ENCODE measurements at places on chromosomes 12 and 14.
A peak's percentile ranks its signal among the peaks of the same experiment; 100 is the strongest.

GRCh38 chr12:180445-180844 lies 33.5 kb downstream of the SLC6A12 start:
- DNase-seq, result no peak

- DNase-seq, result no peak
Observed at GRCh38 chr12:49375406-49375805, 8.1 kb downstream of the SPATS2 start.

DNA sequence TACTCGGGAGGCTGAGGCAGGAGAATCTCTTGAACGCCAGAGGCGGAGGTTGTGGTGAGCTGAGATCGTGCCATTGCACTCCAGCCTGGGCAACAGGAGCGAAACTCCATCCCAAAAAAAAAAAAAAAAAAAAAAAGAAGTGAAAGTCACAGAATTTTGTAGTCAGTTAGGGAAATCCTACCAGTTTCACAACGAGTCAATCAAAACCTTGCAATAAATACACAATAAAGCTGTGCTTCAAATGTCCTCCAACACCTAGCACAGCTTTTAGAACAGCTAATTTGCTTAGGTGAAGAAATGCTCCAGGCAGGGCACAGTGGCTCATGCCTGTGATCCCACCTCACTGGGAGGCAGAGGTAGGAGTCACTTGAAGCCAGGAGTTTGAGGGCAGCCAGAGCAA lies 112.8 kb upstream of the ATF7IP start:
- DNase-seq, result no peak

- no peak for DNase-seq
Observed at GRCh38 chr12:89693639-89694202, 14.9 kb downstream of the ATP2B1 start.

DNA sequence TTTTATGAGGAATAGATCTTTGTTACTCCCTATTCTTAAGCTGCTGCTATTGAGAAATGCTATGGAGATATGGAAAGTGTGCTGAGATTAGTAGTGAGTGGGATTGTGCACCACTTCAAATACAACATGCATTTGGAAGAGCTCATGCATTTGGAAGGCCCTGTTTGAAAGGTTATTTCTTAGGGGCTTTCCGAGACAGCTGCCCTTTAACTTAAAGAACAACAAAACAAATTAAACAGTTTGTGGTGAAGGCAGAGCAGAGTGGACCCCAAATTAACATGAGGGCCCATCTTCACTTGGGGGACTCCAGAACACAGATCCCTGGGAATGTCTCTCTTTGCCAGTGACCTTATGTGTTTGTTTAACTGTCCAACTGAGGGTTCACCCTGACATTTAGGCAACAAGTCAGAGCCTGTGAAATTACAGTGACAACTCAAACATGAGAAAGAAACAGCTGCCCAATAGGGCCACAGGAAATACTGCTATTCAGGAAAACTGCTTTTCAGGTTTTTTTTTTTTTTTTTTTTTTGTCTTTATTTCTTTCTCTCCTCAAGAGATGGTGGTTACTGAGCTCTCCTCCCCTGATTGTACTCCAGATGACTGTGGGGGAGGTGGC lies 41.4 kb upstream of the IGF1 start:
- DNase-seq, result no peak

GRCh38 chr12:42386308-42386707 lies 60.3 kb downstream of the PPHLN1 start:
- no peak for DNase-seq

- no peak for DNase-seq
Observed at GRCh38 chr12:118846416-118846815, 134.9 kb upstream of the SRRM4 start.

GRCh38 chr14:90495357-90496276 lies 98.8 kb downstream of the CALM1 start:
- DNase-seq, result peak; percentile 61

- DNase-seq, result no peak
Observed at GRCh38 chr14:92538412-92538985, 24.9 kb downstream of the RIN3 start.

GRCh38 chr12:59548930-59549329 lies 46.9 kb upstream of the SLC16A7 start:
- DNase-seq, result no peak

DNA sequence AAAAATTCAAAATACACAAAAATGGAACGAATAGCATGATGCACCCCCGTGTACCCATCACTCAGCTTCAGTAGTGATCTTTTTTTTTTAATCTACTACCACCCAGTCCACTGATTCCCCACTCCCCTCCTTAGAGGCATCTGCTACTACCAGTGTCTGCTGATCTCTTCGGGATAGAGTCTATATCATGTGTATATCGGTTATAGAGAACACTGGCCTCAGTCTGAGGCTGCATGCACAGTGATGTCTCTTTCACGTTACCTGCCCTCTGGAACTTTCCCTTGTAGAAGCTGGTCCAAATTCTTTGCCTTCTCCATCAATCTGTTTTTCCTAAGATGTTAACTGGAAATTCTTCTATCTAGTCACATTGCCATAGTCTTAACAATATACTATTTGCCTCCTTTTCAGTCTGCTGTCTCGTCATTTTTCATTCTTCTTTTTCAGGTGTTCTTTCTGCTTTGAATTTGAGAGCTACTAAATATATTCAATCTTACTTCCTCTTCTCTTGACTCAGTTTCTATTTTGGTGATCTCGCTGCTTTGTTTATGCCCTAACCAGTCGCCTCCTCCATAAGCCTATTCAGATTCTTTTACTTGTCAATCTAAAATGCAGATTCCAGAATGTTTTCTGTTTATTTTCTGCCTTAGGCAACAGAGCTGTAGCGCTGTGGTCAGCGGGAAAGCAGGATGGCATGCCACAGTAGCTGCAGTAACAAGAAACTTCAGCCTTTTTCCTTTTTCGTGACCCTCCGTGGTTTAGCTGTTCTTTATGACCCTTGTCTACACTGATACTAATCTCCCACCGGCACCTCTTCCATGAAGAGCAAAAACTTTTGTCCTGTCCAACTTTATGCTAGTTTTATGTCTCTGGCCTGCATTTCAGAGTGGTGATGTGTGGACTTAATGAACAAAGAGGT lies 67.0 kb downstream of the FBXW8 start:
- no peak for DNase-seq

DNA sequence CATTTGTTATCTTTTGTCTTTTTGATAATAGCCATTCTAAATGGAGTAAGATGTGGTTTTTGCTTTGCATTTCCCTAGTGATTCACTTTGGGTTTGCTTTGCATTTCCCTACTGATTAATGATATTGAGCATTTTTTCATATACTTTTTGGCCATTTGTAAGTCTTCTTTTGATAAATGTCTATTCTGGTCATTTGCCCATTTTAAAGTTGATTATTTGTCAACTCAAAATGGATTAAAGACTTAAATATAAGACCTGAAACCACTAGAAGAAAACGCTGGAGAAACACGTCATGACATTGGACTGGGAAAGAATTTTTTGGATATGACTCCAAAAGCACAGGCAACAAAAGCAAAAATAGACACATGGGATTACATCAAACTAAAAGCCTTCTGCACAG lies 148.0 kb downstream of the APAF1 start:
- no peak for DNase-seq

DNA sequence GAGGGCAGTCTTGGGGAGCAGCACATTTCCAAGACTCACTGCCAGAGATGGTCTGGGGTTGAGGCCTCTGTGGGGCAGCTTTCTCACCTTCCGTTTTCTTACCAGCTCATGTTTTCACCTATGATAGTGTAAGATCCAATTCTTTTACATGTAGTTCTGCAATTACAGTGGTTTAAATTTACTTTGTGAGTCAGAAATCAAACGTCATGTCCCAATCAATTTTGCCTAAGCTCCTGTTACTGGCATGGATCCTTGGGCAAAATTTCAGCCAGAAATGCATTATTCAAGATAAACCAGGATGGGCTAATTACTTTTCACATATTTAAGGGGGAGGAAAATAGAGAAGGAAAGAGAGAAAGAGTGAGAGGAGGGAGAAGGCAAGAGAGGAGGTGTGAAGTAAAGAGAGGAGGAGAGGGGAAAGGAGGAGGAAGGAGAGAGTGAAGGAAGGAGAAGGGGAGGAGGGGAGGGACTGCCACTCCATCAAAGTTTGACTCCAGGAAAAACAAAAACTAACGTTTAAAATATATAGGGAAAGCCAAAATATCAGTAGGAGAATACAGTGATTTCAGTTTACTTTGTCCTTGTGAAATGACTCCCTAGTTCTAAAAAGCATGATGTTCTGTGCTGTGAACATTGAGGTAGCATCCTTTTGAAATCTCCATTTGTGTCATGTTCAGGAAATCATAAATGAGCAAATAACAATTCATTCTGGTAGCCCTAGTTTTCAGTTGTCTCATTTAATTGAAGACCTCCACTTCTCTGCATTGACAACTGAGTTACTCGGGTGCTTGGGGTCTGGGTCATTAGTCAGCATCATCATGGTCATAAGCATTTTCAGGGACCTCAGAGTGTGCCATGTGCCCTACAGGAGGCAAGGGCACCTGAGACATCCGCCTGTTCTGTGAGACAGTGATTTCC lies 3.0 kb downstream of the BMAL2 start:
- no peak for DNase-seq

DNA sequence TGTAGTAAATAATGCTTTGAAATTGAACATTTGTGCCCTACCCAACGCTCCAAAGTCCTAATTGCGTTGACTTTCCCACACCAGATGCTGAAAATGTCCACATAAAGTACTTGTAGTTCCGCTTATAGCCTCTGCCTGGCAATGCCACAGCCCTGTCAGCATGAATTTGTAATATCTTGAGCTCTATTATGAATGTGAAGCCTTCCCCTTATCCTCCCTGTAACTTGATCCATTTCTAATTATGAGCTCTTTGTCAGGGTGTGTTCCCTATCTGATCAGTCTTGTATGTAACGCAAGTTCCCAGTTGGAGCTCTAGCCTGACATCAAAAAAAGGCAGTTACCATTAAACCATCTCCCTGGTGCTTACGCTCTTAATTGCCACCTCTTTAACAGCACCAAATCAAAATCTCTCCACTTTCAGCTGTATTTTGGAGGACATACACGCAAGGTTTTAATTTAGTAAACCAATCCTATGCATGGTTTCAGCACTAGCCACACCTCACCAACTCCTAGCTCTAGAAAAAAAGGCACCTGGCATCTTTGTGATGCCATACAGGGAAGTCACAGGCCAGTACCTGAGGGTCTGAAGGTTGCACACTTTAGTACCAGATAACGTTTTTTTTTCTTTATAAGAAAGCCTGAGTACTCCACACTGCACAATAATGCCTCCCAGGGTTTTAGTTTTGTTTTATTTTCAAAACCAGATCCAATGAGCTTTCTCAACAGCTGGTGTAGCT lies 69.3 kb downstream of the EEA1 start:
- no peak for DNase-seq

GRCh38 chr14:102318781-102319276 lies 717 bp upstream of the ZNF839 start:
- no peak for DNase-seq

- DNase-seq, result no peak
Observed at GRCh38 chr14:53391156-53391555, 238.0 kb upstream of the DDHD1 start.

DNA sequence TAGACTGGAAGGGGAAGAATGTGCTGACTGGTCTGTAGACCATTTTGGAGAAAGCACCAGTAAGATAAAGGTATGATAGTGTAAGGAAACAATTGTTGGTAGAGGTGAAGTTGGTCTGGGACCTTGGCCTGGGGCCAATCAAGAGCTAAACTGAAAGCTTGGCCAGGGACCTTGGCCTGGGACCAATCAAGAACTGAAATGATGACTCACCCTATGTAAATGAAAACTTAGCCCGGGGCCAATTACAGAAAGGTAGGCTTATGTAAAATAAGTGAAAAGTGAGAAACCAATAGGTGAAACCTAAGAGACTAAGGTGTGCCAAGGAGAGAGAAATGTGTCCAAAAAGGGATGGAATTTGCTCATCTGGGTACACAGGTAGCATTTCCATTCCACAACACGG lies 776.0 kb downstream of the C12orf50 start:
- no peak for DNase-seq

- DNase-seq, result no peak
Observed at GRCh38 chr12:20404576-20405346, 36.4 kb downstream of the PDE3A start.

- DNase-seq, result no peak
Observed at GRCh38 chr12:26124446-26125399, at the start of gene BHLHE41. Gene BHLHE41 (minus strand): TSS chr12:26125037. CDS start chr12:26124779, 258 bp downstream.

GRCh38 chr14:38873941-38874612 lies 229.0 kb downstream of the SEC23A start:
- DNase-seq, result no peak

GRCh38 chr12:32454075-32454474 lies 54.7 kb downstream of the FGD4 start:
- no peak for DNase-seq

- no peak for DNase-seq
Observed at GRCh38 chr12:131615326-131616042, 95.4 kb upstream of the SFSWAP start.

GRCh38 chr14:71665781-71666180 lies 266.4 kb upstream of the RGS6 start:
- no peak for DNase-seq

- no peak for DNase-seq
Observed at GRCh38 chr12:114439261-114439683, 33.3 kb upstream of the TBX5 start.

GRCh38 chr14:102495491-102496330 lies 13.9 kb downstream of the ANKRD9 start:
- DNase-seq, result no peak

GRCh38 chr12:108350511-108350910 lies 11.4 kb upstream of the CMKLR1 start:
- no peak for DNase-seq

- DNase-seq, result no peak
Observed at GRCh38 chr14:24231263-24232120, 675 bp downstream of the NEDD8 start.

DNA sequence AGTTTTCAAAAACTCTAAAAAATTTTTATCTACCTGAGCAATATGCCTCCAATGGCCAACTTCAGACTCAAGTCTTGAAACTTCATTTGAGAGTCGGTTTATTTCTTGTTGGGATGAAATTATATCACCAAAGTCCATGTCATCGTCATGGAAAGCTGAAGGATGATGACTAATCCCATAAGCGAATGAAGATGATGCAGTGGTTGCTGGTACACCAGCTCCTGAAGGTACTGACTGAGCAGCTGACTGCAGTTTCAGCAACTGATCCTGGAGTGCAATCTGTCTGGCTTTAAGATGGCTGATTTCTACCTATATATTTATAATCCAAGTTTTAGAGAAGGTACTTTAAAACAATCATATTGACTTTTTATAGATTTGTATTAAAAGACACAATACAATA lies 18.3 kb downstream of the TRIP11 start:
- no peak for DNase-seq

DNA sequence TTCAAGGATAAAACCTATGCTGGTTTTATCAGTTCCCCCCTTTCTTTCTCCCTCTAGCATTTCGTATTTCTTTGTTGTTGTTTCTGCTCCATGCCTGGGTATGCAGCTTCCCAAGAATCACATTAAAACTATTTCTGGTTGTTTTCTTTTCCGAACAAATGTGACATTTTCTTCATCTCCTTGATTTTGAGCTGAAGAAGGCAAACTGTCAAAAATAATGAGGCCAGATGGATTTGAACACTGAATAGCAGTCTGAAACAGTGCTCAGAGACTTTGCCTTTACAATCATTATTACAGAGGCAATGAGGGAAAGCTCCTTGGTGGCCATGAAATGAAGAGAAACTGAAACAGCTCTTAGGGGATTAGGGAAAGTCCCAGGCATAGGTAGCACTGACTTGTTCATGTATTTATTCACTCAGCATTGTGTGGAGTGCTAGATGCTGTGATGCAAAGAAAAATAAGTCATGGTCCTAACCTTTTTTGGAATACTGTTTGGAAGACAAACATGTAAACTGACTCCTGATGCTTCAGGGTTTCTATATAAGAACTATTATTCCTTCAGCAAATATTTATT lies 319.5 kb downstream of the FUT8 start:
- DNase-seq, result no peak
